ENCODE measurements at places on chromosomes 2 and 18. TPM values are rescaled to one million over a fixed set of nuclear protein-coding genes. Genes with fewer than 3 reads are reported as not detected.

The SCRN3 gene
- total RNA-seq: 27.1 TPM

The LANCL1 gene
- 53.8 TPM for total RNA-seq

The PCARE gene
- 0.18 TPM for total RNA-seq

The HNRNPA3 gene
- 112 TPM for total RNA-seq

The PID1 gene
- total RNA-seq: 10.3 TPM

The C2orf80 gene
- not detected for total RNA-seq
